CD8-positive, alpha-beta T cell (primary cell): ENCODE measurements at places on chromosomes 11 and 22.

GRCh38 chr11:61955422-61956135, 5.4 kb downstream of the BEST1 start:
- peak; percentile 49 for DNase-seq

DNA sequence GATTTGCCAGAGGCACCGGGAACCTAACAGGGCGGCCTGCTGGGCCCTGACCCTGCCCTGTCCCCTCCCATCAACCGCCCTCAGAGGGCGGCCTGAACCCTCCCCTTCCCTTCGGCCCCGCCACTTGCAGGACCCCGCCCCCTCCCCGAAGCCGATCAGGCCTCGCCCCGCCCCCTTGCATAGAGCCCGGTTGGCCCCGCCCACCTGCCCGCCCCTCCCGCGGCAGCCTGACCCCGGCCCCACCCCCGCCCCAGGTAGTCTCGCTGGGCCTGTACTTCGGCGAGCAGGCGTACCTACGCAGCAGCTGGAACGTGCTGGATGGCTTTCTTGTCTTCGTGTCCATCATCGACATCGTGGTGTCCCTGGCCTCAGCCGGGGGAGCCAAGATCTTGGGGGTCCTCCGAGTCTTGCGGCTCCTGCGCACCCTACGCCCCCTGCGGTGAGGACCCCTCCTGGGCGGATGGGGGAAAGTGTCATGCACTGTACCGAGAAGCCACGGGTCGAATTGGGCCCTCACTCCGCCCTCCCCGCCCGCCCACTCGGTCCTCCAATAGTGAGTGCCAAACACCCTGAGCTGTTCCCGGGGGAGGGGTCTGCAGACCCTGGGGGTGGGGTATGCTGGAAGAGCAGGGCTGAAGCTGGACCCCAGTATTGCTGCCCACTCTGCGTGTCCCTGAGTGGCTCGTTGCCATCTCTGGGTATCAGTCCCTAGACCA, 94.1 kb downstream of the CACNA1I start:
- no peak for DNase-seq

DNA sequence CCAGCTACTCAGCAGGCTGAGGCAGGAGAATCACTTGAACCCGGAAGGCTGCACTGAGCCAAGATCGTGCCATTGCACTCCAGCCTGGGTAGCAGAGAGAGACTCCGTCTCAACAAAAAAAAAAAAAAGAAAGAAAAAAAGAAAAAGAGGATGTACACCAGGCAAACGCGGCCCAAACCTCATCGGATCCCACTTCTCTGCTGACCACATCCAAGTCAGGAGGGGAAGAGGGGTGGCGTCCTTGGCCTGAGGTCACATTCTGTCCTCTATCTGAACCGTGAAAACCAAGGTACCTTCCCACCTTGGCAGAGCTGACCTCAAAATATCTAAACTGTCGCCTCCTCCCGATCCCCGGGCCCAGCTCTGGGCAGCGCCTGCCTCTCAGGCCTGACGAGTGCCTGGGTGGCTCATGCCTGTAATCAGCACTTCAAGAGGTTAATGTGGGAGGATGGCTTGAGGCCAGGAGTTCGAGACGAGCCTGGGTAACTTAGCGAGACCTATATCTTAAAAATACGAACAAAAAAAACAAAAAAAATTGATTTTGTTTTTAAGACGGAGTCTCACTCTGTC, 25.1 kb downstream of the RGL4 start:
- no peak for DNase-seq

- DNase-seq = peak; percentile 63
These were observed 836 bp downstream of the SPON1 start for GRCh38 chr11:13963169-13963948.

DNA sequence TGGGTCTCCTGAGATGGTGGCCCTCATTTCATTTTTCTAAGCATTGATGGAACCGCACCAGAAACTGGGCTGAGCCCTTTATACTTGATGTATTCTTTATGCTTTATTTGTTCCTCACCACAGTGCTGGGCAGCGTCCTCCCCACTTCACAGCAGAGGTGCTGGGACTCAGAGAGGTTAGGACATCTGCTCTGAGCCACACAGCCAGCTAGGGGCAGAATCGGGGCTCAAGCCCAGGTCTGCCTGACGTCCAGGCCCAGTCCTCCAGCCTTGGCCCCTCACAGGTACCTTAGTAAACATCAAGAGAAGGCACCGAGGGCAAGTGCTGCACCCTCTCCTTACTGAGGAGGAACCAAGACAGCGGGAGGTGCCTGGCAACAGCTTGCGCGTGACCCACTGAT, 20.2 kb upstream of the SHISAL1 start:
- no peak for DNase-seq
